HCEC 1CT (cell line): ENCODE measurements at places on chromosomes 7 and 10.

GRCh38 chr10:91582153-91582554, 50.7 kb downstream of the PPP1R3C start:
- no peak for DNase-seq

DNA sequence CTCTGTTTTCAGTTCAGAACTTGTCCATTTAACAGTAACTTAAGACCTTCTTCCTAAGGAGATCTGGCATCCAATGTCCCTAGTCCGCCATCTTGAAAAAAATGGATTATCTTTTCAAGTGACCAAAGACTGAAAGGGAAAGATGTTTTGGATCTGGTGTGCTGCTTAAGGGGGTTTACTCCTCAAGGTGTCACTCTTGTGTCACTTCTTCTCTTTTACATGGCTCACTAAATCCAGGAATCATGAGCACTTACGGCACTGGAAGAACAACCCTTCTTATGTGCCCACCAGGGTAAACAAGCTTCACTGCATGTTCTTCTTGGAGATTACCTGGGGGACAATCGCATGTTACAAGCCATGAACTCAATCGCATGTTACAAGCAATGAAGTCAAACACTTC, 43.7 kb downstream of the ANXA8 start:
- DNase-seq, result no peak

DNA sequence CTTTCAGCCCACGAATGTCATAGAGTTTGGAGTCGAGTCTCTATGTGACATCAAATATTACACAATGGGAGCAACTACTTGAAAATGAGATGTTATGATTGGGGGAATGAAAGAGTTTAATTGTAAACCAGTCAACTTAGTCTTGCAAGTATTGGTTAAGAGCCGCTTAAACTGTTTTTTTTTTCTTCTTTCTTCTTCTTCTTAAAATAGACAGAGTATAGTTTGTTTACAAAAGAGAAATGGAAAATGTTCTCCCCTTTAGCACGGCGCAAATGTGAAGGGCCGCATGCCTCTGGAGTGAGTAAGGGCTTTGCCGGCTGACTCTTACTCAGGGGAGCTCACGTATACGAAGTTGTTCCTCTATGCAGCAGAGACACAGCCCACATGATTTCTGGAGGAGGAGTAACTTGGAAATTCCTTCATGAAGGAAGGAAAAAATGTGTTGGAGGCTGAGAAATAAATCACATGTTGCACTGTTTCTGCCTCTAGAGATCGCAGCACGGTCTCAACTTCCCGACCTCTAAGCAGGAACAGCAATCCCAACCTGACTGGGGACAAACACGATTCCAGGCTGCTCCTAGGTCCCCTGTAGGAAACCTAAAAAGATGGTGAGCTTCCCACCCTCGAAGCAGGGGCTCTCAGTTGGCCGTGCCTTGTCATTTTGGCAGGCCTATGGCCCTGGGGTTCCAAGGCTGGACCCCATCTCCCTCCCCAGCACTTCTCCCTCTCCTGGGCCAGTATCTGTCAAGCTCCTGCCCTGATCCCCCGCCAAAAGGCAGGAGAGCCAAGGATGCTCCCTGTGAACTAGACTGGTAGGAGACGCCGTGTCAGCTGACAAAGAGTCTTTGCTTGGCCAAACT, 44.8 kb downstream of the MYOF start:
- DNase-seq, result peak; percentile 99

DNA sequence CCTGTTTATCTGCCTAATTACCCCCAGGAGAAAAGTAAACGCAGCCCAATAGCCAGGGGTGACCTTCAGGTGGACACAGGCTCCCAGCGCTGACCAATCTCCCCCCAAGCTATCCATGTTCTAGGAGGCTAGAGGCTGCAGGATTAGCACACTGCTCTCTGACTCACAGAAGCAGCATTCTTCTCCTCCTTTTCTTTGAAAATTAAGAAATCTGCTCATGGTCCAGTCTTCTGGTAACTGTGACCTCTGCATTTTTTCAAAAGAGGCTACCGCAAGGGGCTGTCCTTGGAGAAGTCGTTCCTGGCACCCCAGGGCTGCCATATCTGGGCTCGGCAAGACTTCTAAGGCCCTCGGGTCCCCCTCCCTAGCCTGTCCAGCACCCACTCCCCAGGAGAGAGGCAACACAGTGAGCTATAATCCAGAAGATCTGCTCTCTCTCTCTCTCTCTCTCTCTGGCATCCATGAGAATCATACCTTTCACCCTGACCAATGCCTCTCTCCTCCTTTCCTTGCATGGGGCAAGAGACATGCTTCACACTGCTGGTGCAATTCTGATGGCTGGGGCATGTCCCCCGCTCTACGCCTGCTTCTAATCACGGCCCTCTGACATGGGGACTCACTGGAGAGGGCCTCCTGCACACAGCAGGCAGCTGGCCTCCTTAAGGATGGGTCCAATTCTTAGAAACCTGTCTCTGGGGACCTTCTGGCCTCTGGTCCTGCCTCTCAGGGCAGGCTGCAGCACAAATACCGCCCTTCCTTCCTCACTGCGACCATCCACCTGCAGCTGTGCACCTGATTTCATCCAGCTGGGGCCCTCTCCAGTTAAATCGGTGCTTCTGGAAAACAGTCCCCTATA, 27.3 kb downstream of the ANXA11 start:
- peak; percentile 59 for DNase-seq

DNA sequence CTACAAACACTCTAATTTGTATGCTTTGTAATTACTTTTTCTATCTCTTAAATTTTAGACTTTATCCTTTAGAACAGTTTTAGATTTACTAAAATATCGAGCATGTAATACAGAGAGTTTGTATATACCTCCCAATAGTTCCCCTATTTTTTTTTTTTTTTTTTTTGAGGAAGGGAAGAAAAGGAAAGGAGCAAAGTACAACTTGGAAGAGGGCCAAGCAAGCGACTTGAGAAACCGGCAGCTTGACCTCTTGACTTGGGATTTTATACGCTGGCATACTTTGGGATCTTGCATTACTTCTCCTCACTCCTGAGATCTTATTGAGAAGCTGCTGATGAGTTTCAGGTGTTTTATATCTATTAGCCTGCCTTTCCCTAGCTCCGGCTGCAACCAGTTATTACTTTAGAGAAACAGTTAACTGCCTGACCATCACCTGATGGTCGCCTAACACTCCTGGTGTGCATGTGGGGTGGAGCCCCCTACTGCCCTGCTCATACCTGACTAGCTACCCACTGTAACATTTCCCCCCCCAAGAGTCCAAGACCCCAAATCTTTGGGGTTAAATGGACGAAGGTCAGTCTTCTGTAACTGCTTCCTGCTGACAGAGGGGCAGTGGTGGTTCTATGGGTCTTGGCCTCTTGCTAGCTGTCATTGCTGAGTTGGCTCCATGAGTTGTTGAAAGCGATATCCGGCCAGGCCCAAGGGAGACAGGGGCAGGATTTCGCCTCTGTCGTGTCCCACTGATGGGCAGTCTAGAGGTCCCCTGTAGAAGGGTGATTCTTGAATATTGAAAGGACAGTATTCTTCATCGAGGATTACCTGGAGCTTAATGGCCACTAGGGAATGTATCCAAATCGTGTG, 28.5 kb downstream of the MKLN1 start:
- DNase-seq, result no peak

DNA sequence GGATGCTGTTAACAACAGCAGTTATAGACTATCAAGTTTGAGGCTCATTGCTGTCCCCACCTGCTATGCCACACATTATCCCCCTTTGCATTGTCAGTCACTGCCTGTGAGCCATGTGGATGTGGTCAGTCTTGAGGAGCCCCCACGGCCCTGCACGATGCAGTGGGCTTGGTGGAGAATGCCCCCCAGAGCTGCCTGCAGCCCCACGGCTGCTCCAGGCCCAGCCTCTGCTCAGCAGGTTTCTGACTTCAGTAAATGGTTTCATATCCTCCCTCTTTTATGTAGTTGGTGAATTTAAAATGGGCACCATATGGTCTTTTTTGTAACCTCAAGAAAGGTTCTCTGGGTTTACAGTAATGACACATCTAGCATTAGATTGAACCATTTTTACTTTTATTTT, 164.1 kb downstream of the EBF3 start:
- DNase-seq, result no peak

DNA sequence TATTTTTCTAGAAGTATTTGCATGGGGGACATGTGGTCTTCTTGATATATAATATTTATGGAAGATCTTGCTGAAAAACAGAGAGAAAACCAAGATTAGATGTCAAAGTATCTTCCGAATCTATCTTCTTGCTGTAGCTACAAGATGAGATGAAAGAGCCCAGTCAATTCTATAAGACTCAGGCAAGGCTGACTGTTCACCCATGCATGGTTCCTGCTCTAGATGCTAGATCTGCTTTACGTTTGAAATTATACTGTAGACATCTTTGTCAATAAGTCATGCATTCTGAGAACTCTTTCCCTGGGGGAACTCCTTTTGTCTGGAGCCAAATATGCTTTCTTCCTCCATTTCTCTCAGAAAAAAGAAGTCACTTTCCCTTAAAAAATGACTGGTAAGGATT, 1292.0 kb downstream of the XPNPEP1 start:
- no peak for DNase-seq

DNA sequence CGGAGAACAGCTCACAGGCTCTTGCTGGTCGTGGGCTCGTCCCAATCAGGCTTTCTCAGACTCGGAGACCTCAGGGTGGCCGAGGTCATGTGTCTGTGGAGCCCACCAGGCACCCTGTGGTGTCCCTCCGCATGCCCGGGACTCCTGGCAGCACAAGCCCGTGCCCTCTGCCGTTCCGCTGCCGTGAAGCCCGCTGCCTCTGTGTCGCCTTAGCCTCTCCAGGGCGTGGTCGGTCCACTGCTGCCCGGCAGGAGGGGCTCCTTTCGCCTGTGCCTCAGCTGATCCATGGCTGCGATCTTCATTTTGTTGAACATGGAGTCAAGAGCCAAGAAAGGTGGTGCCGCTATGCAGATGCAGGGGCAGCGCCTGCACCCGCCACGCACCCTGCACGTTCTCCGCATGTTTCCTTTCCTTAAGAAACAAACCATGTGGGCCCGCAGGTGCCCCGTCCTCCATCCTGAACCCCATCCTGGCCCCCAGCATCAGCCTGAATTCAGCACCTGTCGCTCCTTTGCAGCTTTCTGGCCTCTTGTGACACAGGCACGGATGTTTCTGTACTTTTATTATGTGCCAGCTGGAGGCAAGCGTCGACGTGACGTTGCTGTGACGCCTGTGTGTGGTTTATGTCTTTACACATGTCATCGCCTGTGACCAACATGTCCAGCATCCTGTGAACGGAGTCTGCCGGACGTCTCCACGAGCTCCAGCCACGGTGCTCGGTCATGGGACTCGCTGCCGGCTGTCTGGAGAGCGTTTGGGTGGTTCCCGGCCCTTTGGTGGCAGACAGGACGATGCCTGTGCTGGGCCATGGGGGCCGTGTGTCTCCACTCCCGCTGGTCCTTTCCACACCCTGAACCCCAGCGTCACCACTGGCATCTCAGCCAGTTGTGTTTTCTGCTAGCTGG, 69.9 kb downstream of the NKX6-2 start:
- no peak for DNase-seq

- DNase-seq, result no peak
These were observed 12.3 kb downstream of the STX1A start for GRCh38 chr7:73707045-73707631.

DNA sequence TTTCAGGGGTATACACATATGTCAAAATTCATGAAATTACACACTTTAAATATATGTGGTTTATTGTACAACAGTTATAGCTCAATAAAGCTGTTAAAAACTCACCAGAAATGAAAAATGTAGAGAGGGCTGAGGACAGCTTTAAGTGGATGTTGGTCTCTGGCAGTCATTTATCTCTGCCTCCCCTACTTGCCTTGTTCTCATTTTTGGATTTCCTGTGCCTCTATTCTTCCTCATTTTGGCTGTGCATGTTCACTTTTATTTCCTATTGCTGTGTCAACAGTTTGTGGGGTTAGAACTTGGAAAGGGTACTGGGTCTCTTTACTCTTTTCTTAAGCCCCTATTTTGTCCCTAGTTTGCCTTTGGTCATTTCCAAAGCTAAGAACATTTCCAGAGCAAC, 18.6 kb upstream of the MEST start:
- DNase-seq, result no peak

- DNase-seq, result no peak
These were observed 25.0 kb downstream of the SORCS3 start for GRCh38 chr10:104666106-104666505.

GRCh38 chr10:17059197-17059688, 70.4 kb downstream of the CUBN start:
- DNase-seq, result peak; percentile 98

GRCh38 chr7:39946693-39947092, 3.4 kb upstream of the CDK13 start:
- DNase-seq, result no peak

- no peak for DNase-seq
These were observed 20.8 kb upstream of the HYAL4 start for GRCh38 chr7:123823898-123824753.

GRCh38 chr7:147498081-147498480, 1092.5 kb upstream of the C7orf33 start:
- DNase-seq, result peak; percentile 7

DNA sequence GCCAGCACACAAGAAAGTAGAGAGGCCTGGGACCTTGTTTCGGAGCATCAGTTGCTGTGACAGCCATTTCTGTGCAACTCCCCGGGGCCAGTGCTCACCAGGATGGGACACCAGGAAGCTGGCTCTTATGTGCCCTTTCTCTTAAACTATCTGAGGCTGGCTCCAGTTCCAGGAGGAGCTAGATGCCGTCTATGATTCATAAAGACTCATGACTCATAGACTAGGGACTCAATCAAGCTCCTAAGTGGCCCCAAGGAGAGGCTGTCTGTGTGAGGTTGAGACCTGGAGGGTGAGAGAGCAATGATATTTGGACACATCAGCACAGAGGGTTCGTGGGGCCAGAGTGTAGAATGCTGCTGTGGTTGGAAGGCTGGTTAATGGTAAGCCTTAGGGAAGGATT, 580.1 kb downstream of the CCSER2 start:
- DNase-seq, result no peak

DNA sequence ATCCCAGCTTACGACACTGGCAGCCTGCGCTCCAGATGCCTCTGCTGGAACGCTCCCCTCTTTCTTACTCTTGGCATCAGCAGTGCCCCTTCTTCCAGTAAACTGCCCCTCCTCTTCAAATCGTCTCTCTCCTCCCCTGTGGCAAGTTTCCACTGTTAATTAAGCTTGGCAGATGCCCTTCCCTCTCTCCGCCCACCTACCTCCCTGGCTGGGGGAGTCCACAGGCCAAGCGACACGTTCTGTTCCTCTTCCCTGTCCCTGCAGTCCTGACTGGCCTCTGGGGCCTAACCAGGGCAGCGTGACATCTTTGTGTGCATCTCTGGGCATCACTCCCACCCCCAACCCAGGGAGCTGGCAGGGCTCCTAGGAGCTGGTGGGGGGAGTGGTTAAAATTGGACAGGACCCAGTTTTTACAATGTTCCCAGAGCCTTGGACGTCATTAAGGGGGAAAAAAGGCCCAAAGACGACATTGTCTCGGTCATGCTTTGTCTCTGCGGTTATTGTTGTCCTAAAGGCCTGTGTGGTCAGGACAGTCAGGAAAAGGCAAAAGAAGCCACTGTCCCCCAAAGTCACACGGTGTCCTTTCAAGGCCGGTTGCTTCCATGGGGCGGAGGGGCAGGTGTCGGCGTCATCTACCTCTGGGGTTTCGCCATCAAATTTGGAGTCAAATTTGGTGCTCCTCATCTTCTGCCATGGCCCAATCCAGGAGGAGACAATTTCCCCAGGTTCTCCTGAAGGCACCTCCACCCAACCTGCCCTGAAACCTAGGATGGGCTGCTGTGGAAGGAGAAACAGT, 54.2 kb downstream of the DLG5 start:
- no peak for DNase-seq

GRCh38 chr10:21934307-21934706, 69.2 kb downstream of the DNAJC1 start:
- peak; percentile 60 for DNase-seq

GRCh38 chr7:22942191-22942590, 71.7 kb downstream of the HYCC1 start:
- DNase-seq, result no peak

- DNase-seq, result peak; percentile 23
These were observed 95.8 kb upstream of the CREB5 start for GRCh38 chr7:28316489-28316888.
